ENCODE measurements at places on chromosomes 7 and 10. TPM values are rescaled to one million over a fixed set of nuclear protein-coding genes. Genes with fewer than 3 reads are reported as not detected.

The PNLIP gene
- total RNA-seq, result not detected

The BMPER gene
- total RNA-seq, result 1.6 TPM

DNA sequence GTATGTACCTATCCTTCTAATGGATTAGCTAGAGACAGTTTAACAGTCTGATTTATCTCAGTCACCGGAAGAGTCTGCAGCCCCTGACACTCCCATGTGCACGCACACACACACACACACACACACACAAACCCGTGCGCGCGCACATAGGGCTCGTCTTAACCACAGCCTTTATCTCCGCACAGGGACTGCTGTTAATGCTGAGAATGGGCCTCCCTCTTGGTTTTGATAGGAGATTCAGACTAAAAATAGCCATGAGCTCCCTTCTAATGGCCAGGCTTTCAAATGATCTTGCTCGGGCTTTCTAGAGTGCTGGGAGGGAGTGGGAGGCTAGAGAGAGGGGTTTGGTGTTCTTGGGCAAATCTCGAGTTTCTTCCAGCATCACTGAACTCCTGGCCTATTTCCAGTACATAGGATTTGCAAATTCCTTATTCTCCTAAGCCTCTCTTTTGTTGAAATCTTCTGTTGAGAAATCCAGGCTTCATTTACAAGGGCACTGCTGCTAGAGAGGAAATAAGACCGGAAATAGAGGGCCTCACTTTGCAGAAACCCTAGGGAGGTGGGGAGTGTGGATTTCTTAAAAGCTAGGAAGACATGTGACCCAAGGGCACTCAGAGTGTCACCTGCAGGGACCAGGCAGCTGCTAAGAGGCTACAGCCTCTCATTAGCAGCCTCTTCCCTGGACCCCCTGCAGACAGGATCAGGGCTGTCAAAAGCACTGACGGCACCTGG is 2.4 kb downstream of the TMEM72 start:
- H3K4me1 ChIP-seq, result no peaks in the 10 kb centered on the region
- no peak overlapping the region for H3K27ac ChIP-seq
- no peak overlapping the region for H3K4me3 ChIP-seq

GRCh38 chr7:91351374-91351773 is 87.1 kb downstream of the FZD1 start:
- H3K27ac ChIP-seq, result no peak overlapping the region
- no peaks in the 10 kb centered on the region for H3K27me3 ChIP-seq
- no peak overlapping the region for H3K4me3 ChIP-seq
- DNase-seq, result no peak

DNA sequence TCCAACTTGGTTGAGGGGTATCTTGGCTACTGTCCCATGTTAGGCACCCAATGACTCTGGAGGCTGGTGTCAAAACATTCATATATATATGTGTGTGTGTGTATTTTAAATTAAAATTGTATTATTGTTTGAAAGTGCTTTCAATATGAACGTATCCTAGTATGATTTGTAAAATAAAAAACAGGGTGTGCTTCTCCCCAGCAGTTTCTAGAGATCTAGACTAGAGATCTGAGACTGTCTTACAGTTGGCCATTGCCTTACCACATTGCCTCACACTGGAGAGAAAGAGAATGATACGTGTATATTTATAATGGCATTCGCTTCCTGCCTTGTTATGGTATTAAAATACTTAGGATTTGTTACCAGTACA is 1.2 kb downstream of the BAG3 start:
- no peak for DNase-seq
- H3K4me1 ChIP-seq, result no peaks in the 10 kb centered on the region
- H3K36me3 ChIP-seq, result no peaks in the 10 kb centered on the region
- peak overlapping the region; percentile 98 for H3K27ac ChIP-seq

DNA sequence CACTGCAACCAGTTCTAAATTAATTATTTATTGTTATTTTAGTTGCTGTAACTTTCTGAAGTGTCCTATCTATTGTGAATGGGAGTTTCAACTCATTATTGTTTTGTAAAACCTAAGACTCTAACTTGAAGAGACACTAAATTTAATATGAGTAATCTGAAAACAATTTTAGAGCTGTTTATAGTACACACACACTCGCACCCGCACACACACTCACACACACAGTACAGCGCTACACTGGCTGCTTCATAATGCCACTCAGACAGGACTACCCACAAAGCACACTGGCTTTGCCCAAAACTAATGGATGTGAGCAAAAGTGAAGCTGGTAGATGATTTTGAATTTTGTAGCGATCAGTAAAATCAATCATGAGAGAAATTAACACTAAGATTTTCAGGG is 238.9 kb upstream of the ETV1 start:
- no peaks in the 10 kb centered on the region for H3K4me1 ChIP-seq
- H3K27me3 ChIP-seq, result no peaks in the 10 kb centered on the region
- DNase-seq, result no peak
- H3K27ac ChIP-seq, result no peak overlapping the region

- no peak overlapping the region for H3K4me3 ChIP-seq
- DNase-seq, result no peak
- H3K36me3 ChIP-seq, result no peaks in the 10 kb centered on the region
Measured at GRCh38 chr7:28621369-28621841, 209.1 kb downstream of the CREB5 start.
